Head of caudate nucleus (tissue), 42 donors: ENCODE measurements at places on chromosomes 3 and 15.

DNA sequence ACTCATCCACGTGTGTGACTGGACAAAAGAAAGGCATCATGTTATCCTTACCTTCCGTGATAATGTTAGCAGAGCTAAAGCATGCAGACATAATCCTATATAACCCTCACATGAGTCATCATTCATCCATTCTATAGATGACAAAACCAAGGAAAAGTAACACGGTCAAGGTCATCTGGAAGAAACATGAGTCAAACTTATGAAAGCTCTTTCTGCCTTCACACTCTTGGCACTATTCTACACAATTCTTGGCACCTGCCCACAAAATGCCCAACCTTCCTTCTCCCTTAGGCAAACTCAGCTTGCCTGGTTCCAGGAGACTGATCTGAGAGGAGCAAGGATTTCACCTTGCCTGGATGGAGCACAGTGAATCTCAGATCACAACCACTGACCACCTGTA lies 66.9 kb downstream of the PRICKLE2 start:
- no peak for DNase-seq

- DNase-seq: no peak
These were observed 366.8 kb upstream of the UMPS start for GRCh38 chr3:124363476-124363875.

DNA sequence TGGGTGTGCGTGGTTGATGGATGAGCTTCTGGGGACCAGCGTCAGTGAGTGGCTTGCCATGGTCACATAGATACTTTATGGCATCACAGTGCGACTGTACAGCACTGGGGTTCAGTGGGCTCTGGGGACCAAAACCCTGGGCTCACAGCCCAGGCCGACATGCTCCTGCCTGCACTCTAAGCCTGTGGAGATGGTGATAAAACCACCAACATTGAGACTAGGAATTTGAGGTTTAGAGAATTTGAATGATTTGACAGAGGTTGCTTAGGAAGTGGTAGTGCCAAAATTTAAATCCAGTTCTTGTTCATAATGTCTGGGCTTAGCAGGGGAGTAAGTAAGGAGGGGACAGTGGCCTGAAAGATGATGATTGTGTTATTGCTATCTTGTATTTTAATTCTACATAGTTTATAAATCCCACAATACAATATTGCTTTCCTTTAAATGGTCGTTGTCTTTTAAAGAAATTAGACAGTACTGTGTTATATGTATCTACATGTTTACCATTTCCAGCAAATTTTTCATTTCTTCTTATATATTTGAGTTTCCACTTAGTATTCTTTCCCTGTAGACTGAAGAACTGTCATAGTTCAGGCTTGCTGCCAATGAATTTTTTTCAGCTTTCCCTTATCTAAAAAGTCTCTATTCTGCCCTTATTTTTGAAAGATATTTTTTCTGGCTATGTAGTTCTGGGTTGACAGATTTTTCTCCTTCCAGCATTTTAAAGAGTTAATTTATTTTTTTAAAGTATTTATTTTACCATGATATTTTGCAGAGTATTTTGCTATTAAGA lies 235.4 kb upstream of the RGMA start:
- DNase-seq: no peak

DNA sequence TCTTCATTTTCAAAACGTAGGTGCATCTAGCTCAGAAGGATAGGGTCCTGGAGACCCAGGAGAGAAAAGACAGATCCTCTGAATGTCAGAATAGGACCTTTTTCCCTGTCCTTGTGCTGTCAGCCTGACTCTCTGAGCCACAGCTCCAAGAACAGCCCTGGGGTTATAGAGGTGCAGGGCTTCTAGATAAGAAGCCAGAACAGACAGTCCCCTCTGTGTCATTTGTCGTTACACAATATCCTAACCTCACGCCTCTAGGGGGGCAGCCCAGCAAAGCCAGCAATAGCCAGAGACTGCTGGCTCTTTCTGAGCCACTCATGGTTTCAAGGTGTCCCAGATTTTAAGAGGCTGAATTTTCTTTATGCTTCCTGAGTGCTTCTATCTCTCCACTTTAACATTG lies 153.2 kb upstream of the THBS1 start:
- DNase-seq: no peak

GRCh38 chr15:59616379-59616778 lies 4.8 kb downstream of the GCNT3 start:
- DNase-seq: no peak

DNA sequence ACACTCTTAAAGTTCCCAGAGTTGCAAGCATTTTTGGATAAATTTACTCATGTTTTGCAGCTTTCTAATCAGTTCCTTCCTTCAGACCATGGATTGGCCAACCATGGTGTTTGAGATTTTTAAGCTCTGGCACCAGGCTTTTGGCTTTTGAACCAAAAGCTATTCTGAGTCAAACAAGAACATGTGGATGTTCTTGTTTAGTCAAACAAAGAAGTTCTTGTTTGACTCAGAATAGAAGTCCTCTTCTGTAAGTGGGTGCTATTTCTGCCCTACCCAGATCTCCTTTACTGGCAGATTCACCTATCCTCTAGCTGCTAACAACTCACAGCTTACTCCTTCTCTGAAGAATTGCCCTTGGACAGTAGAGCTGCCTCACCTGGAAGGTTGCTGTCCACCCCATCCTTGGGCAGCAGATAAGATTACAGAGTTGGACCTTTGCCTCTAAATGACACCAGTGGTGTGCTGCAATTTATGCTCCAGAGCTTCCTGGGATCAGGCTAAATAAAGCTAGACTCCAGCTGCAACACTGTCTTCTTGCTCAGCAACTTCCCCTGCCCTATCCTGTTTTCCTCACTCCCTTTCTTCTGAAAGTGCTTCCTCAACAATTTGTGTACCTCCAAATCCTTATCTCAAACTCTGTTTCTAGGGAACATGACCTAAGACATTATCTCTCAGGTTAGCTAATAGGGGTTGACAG lies 65.6 kb downstream of the COL6A6 start:
- no peak for DNase-seq

DNA sequence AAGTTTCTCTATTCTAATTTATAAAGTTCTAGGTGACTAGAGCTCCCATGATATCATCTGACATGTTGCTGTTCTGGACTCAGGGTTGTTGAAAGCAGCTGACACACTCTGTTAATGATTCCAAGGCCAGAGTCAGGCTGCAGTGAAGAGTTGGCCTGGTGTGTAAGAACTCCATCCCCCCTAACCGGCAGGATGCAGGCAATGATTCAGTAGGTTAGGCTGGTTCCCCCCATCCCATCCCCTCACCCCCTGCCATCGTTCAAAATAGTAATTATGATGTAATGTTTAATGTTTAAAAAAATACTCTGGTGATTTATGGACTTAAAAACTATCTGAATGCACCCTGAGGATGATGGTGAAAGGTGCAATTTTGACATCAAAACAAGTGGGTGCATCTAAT lies 4.6 kb upstream of the TRIM71 start:
- no peak for DNase-seq

GRCh38 chr15:28948036-28948435 lies 62.3 kb downstream of the APBA2 start:
- no peak for DNase-seq

DNA sequence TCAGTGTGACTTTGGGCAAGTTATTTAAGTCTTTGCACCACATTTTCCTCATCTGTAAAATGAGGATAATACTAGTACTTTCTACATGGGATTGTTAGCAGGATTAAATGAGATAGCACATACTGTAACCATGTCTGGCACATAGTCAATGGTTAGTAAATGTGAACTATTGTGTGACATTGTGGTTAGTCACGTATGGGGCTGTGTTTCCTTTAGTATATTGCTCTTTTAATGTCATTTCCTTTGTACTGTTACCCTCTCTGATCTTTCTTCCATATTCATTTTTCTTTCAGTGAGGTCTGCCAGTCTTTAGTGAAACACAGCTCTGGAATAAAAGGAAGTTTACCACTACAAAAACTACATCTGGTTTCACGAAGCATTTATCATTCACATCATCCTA lies 21.4 kb downstream of the OPA1 start:
- no peak for DNase-seq

GRCh38 chr3:168371846-168372245 lies 276.1 kb upstream of the GOLIM4 start:
- DNase-seq: no peak

GRCh38 chr3:170524073-170524472 lies 61.8 kb downstream of the SLC7A14 start:
- no peak for DNase-seq

GRCh38 chr15:90174140-90174875 lies 26.8 kb upstream of the SEMA4B start:
- peak; percentile 94 for DNase-seq

- DNase-seq: no peak
These were observed 159.7 kb upstream of the MBNL1 start for GRCh38 chr3:152109038-152109437.

DNA sequence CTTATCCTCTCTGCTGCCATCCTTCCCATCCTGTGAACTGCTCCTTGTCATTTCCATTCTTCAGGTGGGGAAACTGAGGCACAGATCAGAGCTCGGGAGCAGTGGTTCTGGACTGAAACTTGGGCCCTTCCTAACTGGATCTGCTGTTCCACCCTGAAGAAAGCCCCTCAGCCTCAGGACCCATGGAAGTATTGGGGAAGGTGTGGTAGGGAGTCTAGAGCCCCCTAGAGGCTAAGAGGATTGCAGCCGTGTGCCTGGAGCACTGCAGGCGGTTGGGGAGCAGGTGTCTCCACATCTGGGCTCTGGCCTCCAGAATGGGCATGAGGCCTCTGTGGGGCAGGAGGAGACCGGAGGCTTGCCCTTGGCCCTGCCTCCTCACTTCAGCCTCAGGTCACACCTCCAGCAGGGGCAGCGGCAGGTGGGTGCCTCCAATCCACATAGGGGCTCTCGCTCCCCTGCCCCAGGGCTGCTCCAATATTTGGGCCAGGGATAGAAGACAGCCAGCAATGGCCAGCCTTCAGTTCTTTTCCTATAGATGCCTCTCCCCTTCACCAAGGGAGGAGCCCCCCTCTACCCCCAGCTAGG lies 28.1 kb downstream of the DNAJB8 start:
- DNase-seq: no peak

- no peak for DNase-seq
These were observed 181.8 kb downstream of the RYR3 start for GRCh38 chr15:33492434-33493052.
